Stimulated activated CD8-positive, alpha-beta memory T cell treated with anti-CD3 and anti-CD28 coated beads, Interleukin-4, amount 100 ng/mL, for 24 hours (primary cell): ENCODE measurements at places on chromosomes 12 and 14.

DNA sequence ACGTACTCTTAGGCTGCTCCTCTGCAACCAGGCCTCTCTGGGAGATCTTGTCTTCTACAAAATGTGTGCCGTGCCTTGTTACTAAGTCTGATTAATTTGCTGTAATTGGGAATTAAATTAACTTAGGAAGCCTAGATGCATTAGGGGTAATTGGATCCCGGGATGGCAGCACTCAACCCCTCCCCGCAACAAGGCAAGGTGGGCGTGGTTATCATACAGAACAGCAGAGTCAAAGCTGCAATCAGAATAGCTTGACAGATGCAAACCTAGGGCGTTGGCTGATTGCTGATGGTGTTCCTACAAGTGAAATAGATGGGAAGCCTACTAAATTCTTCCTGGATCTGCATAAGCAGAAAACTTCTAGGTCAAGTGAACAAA is 34.5 kb upstream of the NFYB start:
- no peak for DNase-seq

DNA sequence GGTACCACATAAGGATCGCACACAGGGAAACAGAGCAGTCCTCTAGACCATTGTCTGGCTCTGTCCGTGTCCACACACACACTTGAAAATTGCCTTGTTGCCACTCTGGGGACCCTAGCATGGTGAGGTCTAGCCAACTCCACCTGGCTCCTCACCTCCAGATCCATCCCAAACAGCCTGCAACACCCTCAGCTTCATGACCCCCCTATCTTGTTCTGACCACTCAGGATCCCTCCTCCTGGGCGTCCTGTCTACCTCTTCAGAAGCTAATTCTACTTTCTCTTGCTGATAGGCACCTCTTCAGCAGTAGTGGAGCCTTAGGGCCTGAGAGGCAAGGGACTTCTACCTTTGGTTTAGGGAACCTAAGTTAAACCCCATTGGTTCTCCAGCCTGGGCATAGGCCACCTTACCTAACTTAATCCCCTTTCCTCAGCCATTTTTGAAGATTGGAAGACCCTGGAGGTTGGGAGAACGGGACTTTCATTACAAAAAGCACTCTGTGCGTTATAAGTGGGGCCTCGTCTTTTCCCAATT is 697 bp upstream of the HOXC5 start:
- DNase-seq, result no peak

GRCh38 chr14:97315790-97316189 is 518.6 kb downstream of the VRK1 start:
- no peak for DNase-seq

GRCh38 chr12:115382681-115383080 is 698.7 kb upstream of the TBX3 start:
- no peak for DNase-seq

DNA sequence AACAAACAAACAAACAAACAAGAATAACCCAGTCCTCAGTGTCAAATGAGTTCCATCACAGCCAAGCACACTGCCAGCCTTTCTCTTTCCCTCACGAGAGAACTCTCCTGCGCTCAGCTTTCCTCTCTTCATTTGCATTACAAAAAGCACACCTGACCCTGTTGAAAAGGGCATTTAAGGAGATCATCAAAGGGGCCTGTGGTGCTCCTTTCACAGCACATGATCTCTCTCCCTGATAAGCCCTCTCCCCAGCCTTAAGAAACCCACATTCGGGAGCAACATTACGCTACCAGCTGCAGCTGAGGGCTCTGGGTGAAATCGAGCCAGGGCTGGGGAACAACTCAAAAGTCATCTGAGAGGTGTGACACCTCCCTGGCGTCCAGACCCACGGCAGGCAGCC is 165.6 kb upstream of the TMCC3 start:
- DNase-seq, result no peak

GRCh38 chr14:51862176-51862796 is 1.9 kb downstream of the GNG2 start:
- no peak for DNase-seq

- DNase-seq, result no peak
These were observed 46.8 kb downstream of the PRKCH start for GRCh38 chr14:61368114-61368710.

DNA sequence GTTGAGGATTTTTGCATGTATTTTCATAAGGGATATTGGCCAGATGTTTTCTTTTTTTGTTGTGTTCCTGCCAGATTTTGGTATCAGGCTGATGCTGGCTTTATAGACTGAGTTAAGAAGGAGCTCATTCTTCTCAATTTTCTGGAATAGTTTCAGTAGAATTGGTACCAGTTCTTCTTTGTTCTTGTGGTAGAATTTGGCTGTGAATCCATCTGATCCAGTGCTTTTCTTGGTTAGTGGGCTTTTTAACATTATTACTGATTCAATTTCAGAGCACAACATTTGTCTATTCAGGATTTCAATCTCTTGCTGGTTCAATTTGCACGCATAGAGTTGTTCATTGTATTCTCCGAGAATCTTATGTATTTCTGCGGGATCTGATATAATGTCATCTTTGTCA is 136.5 kb upstream of the FOXG1 start:
- DNase-seq, result no peak

- DNase-seq, result no peak
These were observed 16.4 kb downstream of the NR1H4 start for GRCh38 chr12:100490056-100490455.

DNA sequence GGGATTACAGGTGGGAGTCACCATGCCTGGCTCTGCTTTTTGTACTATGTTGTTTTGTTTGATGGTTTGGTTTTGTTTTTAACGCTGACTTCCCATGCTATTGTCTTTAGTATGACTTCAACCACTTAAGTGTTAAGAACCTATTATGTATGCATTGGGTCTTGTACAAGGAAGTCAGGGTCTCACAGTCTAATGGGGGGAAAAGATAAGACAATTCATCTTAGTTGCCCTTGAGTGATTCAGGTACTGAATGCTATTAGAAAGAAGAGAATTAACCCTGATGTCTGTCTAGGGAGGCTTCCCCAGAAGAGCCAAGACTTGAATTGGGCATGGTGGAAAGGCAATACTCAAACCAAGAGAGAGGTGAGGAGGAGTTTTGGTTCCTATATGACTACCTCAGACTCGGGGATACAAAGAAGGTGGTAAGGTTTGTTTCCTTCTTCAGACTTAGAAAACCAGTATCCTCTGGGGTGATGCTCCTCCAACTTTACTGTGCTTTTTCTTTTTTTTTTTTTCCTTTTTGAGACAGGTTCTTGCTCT is 64.6 kb downstream of the SUSD6 start:
- no peak for DNase-seq

DNA sequence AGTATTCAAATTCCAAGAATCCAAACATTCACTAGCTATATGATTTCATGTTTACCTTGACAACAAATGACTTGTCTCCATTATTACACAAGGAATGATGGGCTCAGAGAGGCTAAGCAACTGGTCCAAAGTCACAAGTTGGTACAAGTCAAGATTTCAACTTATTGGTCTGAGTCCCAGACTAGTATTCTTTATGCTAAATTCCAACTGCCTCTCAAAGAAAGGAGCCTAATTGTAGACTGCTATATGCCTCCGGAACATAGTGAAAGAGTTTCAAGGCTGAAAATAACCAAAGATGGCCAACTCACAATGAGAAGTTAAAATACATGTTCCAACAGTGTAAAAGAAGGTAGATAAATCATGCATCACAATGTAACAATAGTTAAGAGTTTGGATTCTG is 7.5 kb downstream of the BTG1 start:
- DNase-seq, result no peak

DNA sequence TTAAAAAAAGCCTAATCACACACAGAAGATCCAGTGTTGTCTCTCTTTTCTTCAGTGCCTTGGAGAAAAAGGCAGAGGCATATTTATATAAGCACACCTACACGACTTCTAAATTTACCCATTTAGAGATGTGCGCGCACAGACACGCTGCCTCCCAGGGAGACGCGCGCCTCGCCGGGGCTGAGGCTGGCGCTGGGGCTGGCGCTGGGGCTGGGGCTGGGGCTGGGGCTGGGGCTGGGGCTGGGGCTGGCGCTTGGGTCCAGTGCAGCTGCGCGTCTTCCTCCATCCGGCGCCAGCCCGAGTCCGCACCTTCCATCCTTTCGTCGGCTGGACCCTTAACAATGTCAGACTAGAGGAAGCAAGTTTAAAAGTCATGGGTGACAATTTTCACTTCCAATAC is 118.4 kb upstream of the ARID2 start:
- DNase-seq, result no peak

DNA sequence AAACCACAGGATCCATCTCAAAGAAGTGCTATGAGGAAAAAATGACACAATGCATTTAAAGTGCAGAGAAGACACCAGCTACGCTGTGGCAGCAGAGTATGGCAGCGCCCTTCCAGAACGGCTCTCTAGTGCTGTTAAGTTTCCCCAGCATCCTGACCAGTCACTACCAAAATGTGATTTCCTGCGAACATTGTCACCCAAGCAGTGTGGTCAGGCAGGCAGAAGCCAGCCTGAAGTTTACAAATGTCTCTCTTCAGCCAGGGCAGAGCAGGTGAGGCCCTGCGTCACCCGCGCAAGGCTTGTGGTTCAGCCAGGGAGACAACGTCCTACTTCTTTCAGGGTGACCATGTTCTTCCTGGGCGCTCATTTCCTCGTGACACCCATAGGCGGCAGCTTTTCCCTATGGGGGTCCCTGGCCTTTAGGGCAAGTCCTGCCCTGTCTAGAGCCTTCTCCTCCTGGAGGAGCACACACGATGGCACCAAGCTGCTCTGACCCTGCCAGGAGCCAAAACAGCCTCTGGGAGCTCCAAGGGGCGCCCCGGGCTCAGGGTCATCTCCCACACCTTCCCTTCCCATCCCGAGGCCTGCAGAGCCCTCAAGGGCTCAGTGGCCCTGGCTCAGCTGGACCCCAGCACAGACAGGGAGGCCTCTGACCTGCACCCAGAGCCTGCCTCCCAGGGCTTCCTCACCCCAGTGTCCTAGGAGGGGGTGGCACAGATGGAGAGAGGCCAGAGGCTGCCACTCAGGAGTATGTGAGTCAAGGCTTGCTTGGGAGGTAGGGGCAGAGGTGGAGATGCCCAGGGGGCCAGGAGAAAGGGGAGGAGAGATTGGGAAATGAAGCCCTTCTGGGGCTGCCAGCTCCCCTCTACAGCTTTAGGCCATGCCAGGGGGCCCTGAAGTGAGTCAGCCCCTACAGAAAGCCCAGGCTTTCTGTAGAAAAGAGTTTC is 41.9 kb downstream of the PSMA6 start:
- peak; percentile 36 for DNase-seq

GRCh38 chr14:52043690-52044089 is 25.2 kb downstream of the NID2 start:
- DNase-seq, result peak; percentile 20

- peak; percentile 65 for DNase-seq
These were observed 53.8 kb downstream of the VCPKMT start for GRCh38 chr14:50062438-50063085.

GRCh38 chr14:90785471-90785870 is 30.8 kb downstream of the TTC7B start:
- no peak for DNase-seq

GRCh38 chr12:61546296-61546695 is 713.9 kb upstream of the USP15 start:
- DNase-seq, result no peak

DNA sequence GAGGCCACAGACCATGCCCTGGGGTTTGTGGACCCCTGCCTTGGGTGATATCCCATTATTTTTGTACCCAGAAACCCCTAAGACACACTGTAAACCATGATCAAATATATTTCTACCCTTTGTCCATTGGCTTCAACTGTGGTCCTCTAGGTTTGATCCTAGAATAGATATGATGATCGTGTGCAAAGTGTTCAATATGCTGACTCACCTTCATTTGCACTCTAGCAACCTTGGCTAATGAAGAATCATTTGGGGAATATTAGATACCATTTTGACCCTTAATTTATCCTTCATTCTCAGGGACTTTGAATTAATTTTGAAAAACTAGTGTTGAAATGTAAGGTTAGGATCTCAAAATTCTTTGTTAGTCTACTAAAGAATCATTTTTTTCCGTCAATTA is 73.1 kb upstream of the RAP1B start:
- DNase-seq, result no peak

- no peak for DNase-seq
These were observed 37.8 kb upstream of the SEL1L start for GRCh38 chr14:81571437-81571836.

DNA sequence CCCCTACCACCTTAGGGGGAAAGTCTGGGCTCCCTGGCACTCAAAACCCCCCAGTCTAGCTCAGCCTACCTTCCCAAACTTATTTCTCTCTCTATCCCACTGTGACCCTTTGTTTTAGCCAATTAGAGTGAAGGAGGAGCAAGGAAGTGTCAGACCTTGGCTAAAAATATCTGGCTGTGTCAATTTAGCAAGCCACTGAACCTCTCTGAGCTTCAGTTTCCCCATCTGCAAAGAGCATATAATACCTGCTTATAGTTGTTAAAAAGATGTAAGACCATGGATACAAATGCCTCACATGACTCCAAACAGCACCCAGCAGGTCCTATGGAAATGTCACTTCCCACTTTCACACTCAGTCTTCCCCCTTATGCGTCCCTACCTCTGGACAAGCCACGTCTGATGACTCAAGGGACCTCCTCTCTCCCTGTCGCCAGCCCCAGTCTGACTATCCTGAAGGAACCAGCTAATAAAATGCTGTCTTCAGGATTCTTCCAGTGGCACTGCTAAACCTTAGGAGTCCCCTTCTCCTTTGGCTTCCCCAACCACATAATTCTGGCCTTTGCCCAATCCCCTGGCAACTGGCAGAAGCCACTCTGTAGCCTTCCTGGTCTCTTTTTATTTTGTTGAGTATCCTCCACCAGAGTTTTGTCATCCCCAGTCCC is 19.3 kb downstream of the FOXN3 start:
- DNase-seq, result no peak

DNA sequence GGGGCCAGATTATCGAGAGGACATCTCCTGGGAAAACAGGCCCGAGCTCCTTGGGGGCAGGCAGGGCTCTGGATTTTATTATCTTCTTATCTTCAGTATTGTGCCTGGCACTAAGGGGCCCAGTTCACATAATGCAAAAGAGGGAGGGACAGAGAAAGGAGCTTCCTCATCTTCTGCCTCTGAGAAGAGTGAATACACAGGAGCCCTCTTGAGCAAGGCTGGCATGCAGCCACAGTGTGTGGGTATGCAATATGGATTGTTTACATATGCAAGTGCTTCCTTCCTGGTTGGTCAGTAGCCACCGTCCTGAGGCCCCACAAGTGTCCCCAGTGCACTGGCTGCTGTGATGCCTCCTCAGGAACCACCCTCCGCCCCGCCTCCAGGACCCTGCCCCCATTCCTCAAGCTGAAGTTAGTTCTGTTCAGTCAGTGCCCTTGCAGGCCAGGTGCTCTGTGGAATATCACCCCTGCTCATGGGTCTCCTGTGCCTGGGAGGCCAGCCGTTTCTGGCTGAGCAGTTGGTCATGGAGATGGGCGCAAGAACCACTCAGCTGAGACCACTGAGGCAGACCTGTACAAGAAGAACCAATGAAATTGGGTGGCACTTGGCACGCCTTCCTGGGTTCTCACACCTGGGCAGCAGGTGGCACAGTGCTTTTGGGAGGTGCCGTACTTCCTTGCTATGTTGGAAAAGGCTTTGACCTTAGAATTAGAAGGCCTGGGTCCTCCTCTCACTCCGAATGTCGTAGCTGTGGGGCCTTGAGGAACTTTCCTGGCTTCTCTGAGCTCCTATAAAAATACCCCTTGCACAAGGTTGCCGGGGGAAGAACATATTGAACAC is 35.1 kb upstream of the ACTN1 start:
- DNase-seq, result no peak
